ENCODE measurements at places on chromosomes 3 and 15. TPM values are rescaled to one million over a fixed set of nuclear protein-coding genes. Genes with fewer than 3 reads are reported as not detected.

DNA sequence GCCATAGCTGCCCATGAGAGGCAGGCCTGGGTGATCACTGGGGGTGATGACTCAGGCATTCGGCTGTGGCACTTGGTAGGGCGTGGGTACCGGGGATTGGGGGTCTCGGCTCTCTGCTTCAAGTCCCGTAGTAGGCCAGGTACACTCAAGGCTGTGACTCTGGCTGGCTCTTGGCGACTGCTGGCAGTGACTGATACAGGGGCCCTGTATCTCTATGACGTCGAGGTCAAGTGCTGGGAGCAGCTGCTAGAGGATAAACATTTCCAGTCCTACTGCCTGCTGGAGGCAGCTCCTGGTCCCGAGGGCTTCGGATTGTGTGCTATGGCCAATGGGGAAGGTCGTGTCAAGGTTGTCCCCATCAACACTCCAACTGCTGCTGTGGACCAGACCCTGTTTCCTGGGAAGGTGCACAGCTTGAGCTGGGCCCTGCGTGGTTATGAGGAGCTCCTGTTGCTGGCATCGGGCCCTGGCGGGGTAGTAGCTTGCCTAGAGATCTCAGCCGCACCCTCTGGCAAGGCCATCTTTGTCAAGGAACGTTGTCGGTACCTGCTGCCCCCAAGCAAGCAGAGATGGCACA, 5.3 kb downstream of the WDR6 start:
- DNase-seq: no peak

DNA sequence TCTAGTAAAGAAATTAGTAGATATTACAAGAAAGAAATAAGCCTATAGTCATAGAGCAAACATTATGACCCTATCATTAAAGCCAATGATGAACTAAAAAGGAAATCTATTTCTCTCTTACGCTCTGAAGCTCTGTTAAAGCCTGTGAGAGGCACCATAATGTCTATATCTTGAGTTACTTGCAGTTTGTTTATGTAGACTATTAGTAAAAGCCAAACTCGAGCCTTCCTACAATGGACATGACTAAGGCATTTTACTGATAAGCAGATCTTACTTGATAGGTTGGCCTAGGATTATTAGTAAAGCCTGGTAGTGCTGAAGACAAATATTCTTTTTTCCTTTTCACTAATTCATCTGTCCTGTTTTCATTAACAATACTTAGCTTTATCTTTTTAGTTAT, 32.7 kb downstream of the LRRC3B start:
- DNase-seq: no peak

GRCh38 chr3:177405191-177405672, 207.9 kb upstream of the TBL1XR1 start:
- DNase-seq: no peak

DNA sequence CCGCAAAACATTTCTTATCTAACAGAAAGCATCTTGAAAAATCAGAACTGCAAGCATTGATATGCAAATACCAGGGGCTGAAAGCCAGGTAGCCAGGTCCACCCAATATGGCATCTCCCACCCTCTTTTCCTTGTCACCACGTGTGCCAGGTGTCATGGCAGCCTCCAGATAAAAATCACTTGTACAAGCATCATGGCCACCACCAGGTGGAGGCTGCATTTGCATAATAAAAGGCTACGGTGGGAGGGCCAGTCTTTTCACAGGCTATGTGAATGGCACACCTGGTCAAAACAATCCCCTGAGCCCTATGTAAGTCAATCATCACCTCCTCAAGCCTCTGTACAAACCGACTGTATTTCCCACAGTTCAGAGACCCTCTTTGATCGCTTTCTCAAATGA, 1233.1 kb upstream of the ALCAM start:
- DNase-seq: no peak

The HYKK gene
- total RNA-seq: 1.7 TPM

The OR5K2 gene
- total RNA-seq: not detected

DNA sequence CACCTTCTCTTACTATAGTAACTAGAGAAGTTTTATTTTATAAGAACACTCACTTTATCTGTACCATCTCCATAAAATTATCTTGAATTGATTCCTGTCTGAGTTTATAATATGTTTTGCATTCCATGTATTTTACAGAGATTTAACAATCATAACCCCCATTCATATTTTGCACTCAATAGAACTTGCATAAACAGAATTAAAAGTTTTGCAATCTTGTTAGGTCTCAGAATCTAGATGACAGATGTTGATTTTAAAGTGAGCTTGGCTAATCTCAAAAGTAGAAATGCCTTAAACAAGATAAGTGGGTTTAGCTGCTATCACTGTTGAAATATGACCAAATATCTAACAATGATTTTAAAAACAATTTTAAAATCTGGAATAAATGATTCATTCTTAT, 107.9 kb upstream of the EPHA6 start:
- no peak for DNase-seq

The PIERCE2 gene
- 1.4 TPM for total RNA-seq

GRCh38 chr3:71172189-71172588, 411.3 kb downstream of the FOXP1 start:
- no peak for DNase-seq

DNA sequence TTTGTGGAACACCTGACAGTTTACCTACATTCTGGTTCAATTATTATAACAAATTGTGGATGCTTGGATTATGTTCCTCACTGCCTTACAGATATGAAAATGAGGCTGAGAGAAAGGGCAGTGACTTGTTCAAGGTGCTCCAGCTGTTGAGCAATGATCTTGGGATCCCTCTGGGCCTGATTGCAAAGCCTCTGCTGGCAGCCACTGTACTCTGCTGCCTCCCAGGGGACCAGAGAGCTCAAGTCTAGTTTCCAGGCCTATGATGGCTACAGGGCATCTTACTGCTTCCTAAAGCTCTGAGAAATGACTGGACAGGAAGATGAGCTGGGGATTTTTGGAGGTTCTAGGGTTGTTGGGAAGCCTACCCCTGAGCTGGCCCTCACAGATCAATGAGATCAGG, 2.3 kb upstream of the SHC4 start:
- DNase-seq: peak; percentile 75

DNA sequence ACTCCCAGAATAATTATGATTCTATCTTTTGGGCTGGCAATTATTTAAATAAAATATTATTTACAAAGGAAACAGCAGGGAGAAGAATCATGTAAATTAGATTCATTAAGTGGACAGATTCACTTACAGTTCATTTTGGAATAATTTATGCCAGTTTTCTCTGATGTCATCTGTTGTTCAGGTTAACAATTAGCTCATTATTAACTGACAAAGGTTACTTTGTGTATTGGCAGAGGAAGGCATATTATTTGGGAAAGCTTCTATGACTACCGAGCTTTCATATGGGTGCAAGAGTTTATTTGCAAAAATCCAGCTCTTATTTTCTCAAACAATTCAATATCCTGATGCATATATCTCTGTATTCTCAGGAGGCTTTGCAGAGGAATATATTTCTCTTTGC, 224.4 kb downstream of the CHST2 start:
- no peak for DNase-seq

DNA sequence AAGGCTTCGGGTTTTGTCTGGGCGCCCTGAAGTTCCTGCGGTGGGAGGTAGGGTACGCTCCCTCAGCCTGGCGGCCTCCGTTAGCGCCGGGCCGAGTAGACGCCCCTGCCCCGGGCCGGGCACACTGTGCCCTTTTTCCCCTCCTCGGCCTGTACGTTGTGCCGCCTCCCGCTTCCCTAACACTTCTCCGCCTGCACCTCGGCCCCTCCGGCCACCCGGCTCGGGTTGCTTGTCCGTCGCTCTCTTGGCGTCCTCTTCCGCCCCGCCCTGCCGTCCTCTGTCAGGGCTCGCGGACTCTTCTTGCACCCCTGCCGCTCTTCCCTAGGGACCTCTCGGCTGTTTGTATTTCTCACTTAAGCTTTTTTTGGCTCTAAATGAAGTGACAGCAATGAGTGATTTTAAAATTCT, 384 bp downstream of the KNL1 start:
- DNase-seq: no peak

GRCh38 chr3:122825460-122825859, 30.6 kb downstream of the SLC49A4 start:
- no peak for DNase-seq

- no peak for DNase-seq
Observed at GRCh38 chr3:37969596-37970100, 20.9 kb upstream of the VILL start.

DNA sequence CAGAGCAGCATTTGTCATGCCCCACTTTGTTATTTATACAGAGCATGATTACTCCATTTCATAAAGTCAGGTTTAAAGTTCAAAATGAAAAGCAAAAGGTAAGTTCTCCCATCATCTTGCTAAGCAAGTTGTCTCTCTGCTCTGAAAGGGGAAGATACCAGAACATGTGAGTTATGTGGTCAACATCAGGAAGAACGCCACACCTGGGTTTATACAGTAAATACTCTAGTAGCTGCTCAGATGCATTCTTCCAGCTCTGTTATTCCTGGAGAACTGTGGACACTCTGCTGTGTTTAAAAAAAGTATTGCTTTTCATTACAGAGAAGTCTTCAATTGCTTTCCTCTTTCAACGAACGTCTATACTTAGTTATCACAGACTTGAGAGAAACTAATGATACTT, 145.7 kb downstream of the PLCL2 start:
- DNase-seq: no peak

DNA sequence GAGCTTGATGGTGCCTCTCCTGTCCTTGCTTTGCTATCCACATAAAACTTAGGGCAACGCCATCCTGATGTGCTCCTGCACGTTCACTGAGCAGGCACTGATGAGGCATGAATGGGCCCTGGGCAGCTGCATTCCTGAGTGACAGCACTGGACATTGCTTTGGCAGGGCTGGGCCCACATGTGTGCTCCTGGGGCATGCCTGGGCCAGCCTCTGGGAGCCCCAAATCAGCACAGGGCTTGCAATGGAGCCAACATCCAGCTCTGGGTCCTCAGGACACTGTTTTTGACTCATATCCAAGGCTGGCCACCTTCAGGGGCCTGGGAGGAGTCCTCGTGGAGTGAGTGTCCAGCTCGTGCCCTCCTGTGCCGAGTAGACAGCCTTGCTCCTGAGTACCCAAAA, 5.9 kb upstream of the TKT start:
- peak; percentile 76 for DNase-seq
